Karpas-422 (cell line): ENCODE measurements at places on chromosomes 2 and 18. TPM values are rescaled to one million over a fixed set of nuclear protein-coding genes. Genes with fewer than 3 reads are reported as not detected.

Gene ERFE
- total RNA-seq = 2.8 and 4.1 TPM in 2 replicates

Gene SCN9A
- not detected in 2 replicates for total RNA-seq

Gene ARHGEF4
- not detected in 2 replicates for total RNA-seq

Gene UGT1A10
- total RNA-seq = 0.11 and 0.14 TPM in 2 replicates

Gene MRO
- 3.2 and 4.9 TPM in 2 replicates for total RNA-seq

Gene CFC1
- not detected in 2 replicates for total RNA-seq

Gene TCF23
- not detected in 2 replicates for total RNA-seq

Gene SGPP2
- not detected in 2 replicates for total RNA-seq

DNA sequence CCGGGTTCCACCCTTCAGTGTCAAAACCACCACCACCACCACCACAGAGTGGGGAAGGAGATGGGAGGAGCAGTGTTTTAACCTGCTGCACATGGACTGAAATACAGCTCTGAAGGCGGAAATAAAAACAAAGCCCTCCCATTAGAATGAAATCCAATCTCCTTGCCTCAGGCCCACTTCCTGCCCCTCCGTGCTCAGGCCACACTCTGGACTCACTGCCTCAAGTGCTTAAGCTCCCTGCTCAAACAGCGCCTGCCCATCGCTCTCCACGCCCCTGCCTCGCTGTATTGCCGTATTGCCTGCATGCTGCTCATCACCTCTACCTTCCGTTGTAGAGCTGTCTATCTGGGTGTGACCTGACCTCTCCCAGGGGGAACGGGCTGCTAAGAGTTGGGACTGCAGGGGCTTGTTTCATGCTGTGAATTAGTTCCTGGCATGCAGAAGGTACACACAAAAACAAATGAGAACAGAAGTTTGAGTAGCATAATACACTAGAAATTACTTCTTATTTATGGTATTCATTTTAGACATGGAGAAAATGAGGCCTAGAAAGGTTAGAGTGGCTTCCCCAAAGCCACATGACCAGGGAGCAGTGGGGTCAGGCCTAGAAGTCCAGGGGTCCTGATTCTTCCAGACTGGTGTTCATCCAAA is 31.6 kb upstream of the NEB start:
- DNase-seq = no peak

DNA sequence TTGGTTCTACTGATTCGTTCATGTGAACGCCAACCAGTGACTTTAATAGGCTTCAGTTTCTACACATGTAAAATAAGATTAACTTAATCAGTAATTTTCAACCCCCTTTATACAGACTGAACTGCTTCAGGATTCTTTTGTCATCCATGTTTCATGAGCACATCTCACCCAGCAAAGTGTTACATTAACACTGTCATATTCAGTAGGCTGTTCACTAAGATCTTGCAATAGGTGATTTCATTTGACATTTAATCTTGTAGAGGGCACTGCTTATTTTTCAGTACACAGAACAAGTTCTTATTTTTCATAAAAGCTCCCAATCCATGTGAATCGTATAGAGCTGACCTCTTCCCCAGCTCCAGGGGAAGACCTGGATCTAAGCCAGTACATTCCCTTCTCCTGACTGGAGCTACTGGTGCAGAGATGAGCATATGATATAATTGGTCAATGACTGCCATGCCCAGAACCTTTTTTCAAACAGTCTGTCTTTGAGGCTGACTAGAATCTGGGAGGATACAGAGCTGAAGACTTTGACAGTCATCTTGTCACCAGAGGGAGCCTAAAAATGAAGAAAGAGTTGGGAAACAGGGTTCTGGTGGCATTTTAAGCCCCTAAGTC is 72.2 kb upstream of the CHRNA1 start:
- no peak for DNase-seq

DNA sequence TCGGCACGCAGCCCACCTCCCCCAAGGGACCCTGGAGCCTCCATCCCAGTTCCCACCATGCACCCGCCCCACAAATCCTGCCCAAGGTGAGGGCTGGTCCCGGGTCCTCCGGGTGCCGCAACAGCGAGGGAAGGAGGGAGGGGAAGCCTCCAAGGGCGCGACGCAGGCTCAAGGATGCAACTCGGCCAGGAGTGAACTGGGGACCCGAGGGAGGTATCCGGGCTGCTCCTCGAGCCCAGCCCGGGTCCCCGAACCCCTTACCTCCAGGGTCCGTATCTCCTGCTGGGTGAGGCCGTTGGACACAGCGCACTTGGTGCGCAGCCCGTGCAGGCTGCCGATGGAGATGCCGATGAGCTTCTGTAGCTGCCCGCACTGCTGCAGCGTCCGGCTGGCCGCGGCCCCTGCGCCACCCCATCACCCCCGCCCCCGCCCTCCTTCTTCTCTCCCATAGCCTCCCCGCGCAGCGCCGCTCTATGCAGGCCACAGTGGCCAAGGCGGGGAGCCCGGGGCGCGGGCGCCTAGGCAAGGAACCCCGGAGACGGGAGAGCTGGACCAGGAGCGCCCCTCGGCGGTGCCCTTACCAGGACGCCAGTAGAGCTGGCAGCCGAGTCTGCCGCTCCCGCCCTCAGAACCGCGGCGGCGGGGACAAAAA is 124.1 kb downstream of the ANKRD30BL start:
- no peak for DNase-seq

GRCh38 chr2:218223046-218223445 is 6.1 kb downstream of the ARPC2 start:
- DNase-seq = no peak

GRCh38 chr18:64185987-64186386 is 37.1 kb upstream of the LINC00305 start:
- DNase-seq = no peak
